Temporal lobe (tissue), 4 donors: ENCODE measurements at places on chromosomes 12 and 14. TPM values are rescaled to one million over a fixed set of nuclear protein-coding genes. Genes with fewer than 3 reads are reported as not detected.

The CLEC2A gene
- 0.25 TPM for total RNA-seq

The SLC25A47 gene
- total RNA-seq: not detected

The OAS1 gene
- total RNA-seq: 1.7 TPM

The USP5 gene
- 57.8 TPM for total RNA-seq

The CLEC2D gene
- 9.1 TPM for total RNA-seq

The KCTD10 gene
- 39.6 TPM for total RNA-seq

The GARIN6 gene
- total RNA-seq: not detected

The PLEKHG7 gene
- total RNA-seq: not detected

The MGST1 gene
- total RNA-seq: 0.98 TPM

The PNP gene
- 3.9 TPM for total RNA-seq

The NKX2-8 gene
- total RNA-seq: not detected

The ESPL1 gene
- total RNA-seq: 2.2 TPM

The OTUB2 gene
- 5.2 TPM for total RNA-seq
